ENCODE measurements at places on chromosomes 7 and 10.

GRCh38 chr7:147078312-147078711, 961.7 kb downstream of the CNTNAP2 start:
- DNase-seq = no peak

DNA sequence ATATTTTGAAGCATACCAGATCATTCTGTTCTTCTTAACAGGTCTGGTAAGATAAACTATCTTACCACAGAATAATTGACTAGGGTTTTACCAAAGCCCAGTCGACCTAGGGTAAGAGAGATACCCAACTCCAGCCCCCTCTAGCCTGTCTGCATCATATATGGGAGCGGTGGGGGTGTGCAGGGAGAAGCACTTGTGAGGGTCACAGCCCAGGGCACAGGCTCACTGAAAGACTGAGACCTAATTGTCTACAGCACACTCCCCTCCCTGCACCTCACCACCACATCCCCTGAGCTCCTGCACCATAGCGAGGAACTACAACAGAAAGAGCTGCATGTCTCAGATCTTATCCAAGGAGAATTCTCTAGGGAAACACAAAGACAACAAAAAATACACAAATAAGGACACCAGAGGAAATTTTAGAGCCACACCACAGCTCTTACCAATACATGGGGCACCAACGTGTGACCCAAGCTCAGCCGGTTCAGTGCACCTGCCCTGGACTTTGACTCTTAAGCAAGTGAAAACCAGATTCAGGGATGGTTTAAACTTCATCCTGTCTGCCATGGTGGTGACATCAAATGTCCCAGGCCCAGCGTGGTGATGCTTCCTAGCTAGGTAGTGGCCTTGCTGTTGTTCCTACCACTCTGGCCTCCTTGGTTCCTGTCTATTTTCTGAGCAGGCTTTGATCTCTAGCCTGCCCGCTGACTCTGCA, 150.8 kb downstream of the HERPUD2 start:
- no peak for DNase-seq

GRCh38 chr10:79463578-79464496, 18.4 kb upstream of the ZCCHC24 start:
- no peak for DNase-seq

DNA sequence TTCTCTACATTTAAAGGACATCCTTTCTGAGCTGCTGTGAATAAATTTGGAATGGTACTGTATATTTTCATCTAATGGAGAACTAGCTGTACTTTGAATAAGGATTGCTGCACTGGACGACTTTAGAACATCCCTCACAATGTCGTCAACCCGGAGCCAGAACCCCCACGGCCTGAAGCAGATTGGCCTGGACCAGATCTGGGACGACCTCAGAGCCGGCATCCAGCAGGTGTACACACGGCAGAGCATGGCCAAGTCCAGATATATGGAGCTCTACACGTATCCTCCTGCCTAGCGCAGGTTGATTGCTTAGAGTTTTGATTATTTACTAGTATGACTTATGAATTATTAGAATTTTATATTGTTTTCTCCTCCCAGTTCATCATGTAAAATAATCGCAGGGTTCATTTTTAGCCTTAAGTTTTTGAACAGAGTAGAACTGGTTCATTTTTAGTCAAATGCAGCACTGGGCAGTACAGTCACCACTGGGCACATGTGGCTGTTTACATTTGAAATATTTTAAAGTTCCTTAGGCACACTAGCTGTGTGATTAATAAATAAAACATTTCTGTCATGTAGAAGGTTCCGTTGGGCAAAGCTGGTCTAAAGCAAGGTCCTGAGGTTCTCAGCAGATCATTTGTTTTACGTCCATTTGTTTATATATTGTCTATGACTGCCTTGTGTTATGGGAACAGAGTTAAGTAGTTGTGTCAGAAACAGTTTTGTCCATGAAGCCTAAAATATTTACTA, 31.5 kb downstream of the CUL1 start:
- no peak for DNase-seq

DNA sequence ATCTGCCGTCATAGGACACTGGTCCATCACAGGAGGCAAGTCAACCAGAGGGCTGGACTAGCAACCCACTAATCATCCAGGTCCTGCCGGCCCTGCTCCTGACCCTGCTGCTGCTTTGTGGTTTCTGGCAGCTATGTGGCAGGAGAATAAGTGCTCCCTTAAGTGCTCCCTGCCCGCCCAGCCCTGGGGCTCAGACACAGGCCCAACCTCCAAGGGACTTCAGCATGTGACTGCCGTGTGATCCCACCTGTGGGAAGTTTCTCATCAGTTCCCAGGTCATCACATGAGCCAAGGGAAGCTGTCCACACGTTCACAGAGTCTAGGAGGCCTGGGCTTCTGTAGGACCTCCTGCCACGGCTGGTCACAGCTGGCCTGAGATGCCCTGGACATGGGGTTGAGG, 34.2 kb upstream of the ZNF488 start:
- DNase-seq = no peak

DNA sequence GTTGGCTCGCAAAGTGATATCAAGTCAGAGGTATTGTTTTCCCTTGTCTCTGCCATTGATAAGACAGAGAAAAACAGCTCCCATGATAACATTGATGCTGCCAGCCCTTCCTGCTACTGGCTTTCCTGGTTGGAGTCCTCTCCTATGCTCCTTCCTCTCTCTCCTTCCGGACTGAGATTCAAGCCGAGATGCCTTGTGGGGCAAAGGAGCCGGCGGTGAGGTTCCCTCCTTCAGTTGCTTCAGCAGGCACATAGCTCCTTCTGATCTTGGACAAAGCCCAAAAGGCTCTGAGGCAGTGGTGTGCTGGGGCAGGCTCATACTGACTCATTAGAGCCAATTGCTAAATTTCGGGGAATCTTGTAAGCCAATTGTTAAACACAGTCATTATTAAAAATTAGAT, 8.8 kb upstream of the ZCCHC24 start:
- DNase-seq = no peak

DNA sequence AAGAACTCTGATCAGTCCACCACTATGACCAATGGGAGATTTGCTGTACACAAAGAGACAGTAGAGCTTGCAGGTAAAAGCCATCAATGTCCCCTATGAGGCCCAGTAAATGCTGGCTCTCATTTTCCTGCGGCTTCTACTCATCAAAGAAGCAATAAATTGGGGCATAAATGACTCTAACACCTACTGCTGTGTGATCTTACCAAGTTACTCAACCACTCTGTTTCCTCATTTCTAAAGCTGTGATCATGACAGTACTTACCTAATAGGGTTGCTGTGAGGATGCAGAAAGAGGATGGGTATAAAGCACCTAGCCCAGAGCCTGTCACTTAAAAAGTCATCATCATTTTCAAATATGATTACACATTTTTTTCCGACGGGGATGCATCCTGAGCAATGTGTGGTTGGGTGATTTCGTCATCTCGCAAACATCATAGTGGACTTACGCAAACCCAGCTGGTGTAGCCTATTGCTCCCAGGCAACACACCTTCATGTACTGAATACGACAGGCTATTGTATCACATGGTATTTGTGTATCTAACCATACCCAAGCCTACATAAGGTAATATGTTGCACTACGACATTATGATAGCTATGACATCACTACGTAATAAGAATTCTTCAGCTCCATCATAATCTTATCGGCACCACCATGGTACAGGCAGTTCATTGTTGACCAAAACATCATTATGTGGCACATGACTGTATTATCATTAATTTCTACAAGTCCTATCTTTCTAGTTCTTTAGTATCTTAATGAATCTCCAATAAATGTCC, 7.1 kb upstream of the MGMT start:
- no peak for DNase-seq

GRCh38 chr10:14415676-14416307, 85.1 kb upstream of the FRMD4A start:
- DNase-seq = no peak

DNA sequence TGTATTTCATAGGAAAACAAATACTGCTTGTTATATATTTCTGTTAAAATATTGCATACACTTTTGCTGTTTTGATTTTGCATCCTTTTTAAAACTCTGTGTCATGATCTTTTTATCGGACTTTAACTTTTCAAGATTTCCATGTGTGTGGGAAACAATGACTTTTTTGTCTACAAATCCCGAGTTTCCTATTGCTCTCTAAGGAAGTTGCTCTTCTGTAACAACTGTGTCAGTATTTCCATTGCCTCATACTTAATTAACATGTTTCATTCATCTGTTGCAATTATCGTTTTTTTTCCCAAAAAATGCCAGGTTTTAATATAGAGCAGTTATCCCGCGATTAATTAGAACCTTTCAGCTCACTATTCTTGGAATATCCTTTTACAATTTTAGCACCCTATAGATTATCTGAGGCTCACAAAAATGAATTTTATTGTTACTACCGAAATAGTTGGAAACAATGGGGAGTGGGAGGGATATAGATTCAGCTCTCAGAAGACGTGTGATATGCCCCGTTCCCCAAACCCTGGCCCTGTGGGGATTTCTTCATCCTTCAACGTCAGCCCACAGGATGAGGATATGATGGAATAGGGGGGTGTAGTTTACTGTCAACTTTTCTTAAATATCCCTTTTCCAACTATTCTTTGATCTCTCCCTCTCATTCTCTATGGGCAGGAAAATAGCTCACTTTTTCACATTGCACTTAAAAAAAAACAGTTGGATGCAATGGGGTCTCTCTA, 297.6 kb upstream of the IGFBP3 start:
- no peak for DNase-seq

GRCh38 chr10:121702351-121703320, 104.4 kb upstream of the FGFR2 start:
- no peak for DNase-seq

GRCh38 chr10:100996678-100997359, 2.8 kb upstream of the LZTS2 start:
- peak; percentile 44 for DNase-seq

DNA sequence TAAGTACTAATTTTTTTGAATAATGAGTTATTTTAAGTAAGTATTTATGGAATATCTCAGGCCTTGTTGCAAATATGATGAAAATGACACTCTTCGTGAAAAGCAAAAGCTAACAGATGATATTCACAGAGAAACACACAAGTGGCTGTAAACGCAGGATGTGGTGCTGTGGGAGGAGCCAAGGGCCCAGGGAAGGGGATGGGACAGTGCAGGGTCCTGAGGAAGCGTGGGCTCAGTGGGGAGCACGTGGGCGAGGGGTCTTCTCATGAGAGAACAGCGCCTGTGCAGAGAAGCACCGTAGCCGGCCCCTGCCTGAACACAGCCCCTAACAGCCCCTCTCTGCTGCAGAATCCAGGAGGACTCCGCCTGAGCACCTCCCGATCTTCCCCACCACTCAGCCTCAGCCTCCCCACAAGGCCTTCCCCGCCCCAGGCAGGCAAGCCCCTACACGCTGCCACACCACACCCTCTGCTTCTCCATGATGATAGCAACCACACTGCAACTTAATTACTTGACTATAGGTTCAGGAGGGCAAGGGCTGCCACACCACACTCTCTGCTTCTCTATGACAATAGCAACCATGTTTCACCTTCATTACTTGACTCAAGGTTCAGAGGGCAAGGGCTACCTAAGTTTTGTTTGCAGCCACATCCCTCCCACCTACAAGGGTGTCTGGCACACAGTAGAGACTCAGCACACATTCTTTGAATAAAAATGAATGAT, 152.6 kb upstream of the RNF32 start:
- DNase-seq = no peak

DNA sequence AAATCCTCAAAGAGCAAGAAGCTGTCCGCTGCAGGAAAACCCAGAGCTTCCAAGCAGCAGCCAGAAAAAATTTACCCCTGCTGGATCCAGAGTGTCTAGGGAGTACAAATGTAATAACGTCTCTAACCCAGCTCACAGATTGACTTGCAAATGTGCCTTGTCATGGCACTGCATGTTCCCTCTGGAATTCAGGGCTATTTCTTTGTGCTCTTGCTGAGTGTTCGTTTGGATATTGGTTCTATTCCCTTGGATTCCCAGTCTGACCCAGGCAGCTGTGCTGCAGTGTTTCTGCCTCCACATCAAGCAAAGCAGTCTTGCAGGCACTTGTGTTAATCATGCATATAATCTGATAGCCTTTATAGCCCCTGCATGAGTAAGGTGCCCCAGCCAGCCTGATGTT, 209.9 kb upstream of the GHITM start:
- DNase-seq = no peak

DNA sequence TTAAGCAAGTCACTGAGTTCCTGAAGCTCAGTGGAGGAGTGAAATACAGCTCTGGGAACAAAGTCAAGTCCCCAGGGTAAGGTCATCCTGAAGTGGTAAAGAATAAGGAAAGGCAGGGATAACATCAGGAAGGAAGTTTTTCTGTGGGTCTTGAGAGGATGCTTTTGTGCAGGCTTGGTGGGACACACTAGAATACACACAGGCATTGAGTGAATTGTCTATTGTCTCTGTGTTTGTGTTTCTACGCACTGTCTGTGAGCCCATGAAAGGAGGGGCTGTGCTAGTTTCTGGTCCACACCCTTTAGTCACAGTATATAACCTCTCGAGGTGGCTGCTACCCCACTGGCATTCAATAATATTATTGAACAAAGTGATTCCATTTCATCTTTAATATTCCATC, 95.8 kb upstream of the ABCB5 start:
- DNase-seq = no peak

GRCh38 chr10:20406281-20407104, 490.6 kb downstream of the NEBL start:
- DNase-seq = no peak

DNA sequence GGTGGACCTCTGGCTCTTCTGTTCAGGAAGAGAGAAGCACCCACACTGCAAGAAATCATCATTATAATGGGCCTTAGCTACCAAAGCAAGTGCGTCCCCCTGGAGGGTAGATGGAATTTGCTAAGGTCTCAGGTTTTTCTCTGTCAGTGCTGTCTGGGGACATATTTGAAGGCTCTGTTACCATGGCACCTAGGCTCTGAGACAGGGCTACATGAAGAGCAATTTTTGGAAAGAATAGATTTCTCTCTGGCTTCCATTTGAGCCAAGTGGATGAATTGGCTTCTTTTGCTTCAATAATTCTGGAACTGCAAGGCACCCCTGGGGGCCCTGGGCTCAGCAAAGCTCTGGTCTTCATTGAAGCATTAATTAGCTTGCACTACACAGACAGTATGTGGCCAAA, 349.1 kb upstream of the GALNT17 start:
- DNase-seq = no peak

GRCh38 chr7:156907656-156908055, 14.7 kb upstream of the LMBR1 start:
- DNase-seq = no peak

GRCh38 chr10:20623546-20623945, 273.6 kb downstream of the NEBL start:
- DNase-seq = no peak

DNA sequence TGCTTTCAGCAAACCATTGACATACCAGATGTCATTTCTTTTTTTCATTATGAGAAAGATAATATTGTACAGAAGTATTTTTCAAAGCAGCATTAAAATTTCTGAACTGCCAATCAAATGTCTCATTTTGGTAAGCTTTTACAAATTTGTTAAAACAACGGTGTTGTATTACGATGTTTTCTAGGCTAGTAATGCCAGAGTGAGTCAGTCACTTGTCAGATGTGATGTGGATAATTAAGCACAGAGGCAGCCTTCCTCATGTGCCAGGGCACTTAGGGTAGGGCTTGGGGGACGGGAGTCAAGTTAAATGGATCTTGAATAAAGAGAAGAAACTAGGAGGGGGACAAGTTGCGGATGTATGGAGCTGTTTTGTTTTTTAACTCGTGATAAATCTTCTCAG, 10.1 kb downstream of the PSTK start:
- no peak for DNase-seq
